DMS153 (cell line): ENCODE measurements at places on chromosomes 7 and 10.

GRCh38 chr10:83274088-83274487, 865.2 kb upstream of the GHITM start:
- no peak for DNase-seq

- no peak for DNase-seq
These were observed 570.4 kb downstream of the TCERG1L start for GRCh38 chr10:130740915-130741750.

GRCh38 chr7:22088827-22089226, 143.1 kb upstream of the CDCA7L start:
- no peak for DNase-seq

GRCh38 chr10:119339109-119339508, 131.7 kb downstream of the GRK5 start:
- DNase-seq = no peak

- DNase-seq = no peak
These were observed 408.9 kb downstream of the GLRX3 start for GRCh38 chr10:130545122-130545521.

DNA sequence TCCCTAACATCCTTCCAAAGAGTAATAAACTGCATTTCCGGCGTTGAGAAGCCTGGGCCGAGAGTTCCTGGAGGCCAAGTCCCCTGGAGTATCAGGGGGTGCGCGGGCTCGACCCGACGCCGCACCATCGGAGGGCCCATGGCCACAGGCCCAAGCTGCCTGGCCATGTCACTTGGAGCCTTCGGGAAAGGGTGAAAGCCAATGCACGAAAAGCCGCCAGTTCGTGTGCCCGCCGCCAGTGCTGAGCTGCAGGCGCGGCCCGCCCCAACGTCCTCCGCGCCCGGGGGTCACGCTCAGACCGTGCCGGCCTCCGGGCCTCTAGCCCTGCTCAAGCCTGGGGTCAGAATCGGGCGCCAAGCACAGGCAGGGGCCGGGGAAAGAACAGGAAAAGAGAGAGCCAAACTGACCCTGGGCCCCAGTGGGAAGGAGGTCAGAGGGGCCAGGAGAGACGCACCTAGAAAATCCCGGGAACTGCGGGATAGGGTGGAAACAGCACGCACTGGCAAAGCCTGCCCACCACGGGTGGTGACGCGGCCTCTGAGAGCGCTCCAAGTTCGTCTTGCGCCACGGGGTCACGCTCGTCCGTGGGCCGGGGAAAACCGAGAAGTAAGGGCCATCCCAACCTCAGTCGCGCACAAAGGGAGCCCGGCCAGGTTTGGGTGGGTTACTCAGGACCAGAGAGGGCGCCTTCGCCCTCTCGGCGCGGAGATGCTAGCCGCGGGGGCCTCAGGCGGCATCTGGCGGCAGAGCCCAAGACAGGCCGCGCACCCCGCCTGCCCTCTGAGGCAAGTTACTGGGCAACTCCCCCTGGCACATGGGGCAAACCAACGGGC, 4.2 kb upstream of the EBF3 start:
- DNase-seq = no peak

DNA sequence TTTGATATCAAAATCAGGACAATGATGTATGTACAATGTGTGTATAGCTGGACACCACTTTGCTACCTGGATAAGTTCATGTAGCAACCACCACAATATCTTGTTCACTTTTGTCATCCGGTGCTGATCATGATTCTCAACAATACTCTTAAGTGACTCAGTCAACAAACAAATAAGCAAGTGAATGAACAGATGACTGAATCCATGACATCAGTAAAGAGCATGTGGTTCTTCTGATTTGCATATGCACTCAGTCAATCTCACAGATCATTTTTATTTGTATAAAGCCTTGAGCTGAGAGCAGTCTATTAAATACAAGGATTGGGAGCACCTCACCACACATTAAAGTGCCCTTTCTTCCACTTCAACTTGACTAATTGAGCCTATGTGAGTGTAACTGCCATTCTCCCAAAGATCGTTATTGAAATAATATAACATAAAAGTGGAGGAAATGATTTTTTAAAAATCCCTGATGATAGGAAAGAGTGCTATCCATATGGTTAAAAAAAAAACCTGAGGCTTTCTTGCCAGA, 69.5 kb downstream of the NPSR1 start:
- DNase-seq = peak; percentile 84

- DNase-seq = no peak
These were observed 34.2 kb downstream of the SP4 start for GRCh38 chr7:21462081-21462480.

- peak; percentile 87 for DNase-seq
These were observed 595.0 kb downstream of the GRM8 start for GRCh38 chr7:126657599-126658358.

GRCh38 chr7:49513911-49514310, 259.5 kb upstream of the VWC2 start:
- DNase-seq = peak; percentile 36

GRCh38 chr7:41890631-41891274, 187.9 kb upstream of the INHBA start:
- no peak for DNase-seq

GRCh38 chr10:12018438-12019282, 23.9 kb downstream of the UPF2 start:
- no peak for DNase-seq

DNA sequence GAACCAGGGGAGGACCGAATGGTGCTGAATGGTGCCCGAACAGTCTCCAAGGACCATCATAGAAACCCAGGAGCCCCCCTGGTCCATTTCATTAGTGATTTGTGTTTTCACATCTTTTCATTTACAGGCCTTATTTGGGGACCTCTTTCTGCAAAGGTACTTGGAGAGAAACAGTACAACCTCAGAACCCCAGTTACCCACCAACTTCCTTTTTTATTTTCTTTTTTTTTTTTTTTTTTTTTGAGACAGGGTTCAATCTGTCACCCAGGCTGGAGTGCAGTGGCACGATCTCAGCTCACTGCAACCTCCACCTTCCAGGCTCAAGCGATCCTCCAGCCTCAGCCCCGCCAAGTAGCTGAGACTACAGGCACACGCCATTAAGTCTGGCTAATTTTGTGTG, 13.0 kb upstream of the ELN start:
- DNase-seq = no peak

DNA sequence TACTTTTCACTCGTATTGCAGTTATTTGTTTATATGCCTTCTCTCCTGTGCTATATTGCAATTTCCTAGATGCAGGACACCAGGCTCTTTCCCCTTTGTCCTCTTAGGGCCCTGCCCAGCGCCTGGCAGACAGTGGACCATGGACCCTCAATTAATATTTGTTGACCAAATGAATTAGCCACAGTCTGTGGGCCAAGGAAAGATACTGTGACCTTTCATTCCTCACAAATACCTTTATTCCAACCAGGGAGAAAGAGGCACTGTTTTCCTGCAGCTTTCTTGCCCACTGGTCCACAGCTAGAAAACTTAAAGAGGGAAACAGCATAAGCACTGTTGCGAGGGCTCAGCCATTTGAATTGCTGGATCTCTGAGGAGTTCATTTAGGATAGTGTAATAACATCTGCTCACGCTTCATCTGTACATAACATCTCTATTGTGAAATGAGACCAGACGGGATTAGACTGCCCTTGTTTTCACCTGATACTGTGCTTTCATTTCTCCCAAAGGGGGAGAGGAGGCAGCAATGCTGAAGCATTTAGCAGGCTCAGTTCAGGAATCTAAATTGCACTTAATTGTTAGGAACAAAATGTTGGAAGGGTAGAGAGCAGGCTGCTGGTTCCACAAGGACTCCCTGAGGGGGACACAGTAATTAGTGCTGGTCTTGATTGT, 46.7 kb downstream of the TNS3 start:
- DNase-seq = no peak
